ENCODE measurements at places on chromosomes 4 and X.

DNA sequence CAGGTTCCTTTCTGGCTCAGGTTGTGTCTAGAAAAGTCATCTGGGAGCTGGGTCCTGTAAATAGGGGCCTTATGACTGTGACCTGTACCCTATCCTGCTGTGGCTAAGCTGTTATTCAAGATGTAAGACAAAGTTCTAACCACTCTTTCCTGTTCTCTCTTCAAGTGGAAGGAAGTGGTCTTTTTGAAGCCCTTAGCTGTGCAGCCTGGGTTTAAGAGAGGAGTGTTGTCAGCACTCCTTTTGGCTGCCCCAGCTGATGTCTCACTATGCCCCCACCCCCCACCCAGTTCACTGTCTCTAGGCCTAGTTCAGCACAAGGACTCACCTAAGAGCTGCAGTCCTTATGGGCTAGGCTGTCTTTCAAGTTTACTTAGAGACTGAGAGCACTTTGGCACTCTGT is 1069.5 kb downstream of the FAM133A start:
- no peak for DNase-seq

DNA sequence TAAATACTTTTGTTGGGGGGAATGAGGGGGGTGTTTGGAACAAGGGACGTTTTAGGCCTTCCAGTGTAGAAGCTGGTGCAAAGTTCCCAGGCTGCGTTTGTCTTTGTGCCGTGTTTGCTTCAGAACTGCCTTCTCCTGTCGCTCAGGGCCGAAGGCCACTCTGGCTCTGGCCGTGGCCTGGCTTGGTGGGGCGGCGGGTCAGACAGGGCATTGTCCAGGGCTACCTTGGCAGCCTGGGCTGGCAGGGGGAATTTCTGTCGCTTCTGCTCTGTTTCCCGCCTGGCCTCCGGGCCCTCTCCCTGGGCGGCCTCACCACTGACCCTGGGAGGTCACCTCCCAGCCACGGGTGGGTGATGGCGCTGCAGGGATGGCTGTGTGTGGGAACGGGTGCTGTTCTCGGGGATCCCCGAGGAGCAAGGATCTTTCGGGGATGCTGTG is 140.0 kb downstream of the COL4A6 start:
- DNase-seq: no peak

DNA sequence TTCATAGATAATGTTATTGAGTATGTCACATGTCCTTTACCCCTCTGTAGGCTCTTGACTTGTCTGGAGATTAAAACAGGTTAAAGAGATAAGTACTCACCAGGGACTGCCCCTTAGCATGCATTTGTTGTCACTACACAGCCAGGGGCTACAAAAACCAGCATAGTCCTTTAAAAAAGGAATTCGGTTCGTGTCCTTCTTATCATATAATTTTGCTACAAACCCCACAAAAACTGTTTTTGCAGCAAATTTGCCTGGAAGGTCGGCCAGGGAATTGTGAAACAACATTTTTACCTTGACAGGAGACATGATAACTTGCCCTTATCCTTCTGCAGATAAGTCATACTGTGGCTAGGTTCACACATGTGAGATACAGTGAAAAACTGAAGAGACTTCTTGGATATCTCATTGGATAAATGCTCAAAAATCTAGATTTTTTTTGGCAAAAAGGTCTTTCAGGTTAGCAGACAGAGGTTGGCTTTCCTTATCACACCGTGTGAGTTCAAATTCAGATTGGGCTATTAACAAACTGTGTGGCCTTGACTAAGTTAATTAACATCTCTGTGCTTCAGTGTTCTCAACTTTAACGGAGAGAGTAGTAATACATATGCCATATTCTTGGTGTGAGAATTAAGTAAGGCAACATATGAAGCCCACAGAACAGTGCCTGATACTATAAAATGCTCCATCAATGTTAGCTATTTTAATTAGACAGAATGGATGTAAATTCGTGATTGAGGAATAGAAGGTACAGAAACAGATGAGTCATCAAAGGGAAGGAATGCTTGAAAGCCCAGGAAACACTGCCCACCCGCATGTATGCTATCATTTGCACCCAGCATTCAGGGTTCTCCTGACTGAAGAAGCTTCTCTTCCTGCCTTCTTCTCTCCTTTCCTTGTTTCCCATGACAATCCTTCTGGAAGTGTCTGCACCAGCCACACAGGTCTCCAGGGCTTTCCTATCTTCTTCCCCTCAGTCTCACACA is 30.0 kb downstream of the FAM9C start:
- DNase-seq: no peak

DNA sequence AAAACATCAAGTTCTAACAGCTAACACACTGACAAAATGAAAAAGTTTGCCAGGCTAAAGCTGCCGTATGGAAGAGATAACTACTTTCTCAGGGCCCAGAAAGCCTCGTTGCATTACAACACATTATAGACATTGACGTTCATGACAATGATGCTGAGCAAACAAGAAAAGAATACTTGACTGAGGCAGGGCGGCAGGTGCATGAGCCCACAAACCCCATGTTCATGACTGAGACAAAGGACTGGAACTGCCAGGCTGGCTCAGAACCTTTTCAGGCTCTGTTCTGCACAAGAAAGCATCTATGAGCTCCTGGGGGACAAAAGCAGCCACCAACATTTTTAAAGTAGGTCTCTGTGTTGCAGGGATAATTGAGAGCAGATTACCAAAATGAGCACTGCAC is 13.6 kb downstream of the TLR6 start:
- peak; percentile 55 for DNase-seq

DNA sequence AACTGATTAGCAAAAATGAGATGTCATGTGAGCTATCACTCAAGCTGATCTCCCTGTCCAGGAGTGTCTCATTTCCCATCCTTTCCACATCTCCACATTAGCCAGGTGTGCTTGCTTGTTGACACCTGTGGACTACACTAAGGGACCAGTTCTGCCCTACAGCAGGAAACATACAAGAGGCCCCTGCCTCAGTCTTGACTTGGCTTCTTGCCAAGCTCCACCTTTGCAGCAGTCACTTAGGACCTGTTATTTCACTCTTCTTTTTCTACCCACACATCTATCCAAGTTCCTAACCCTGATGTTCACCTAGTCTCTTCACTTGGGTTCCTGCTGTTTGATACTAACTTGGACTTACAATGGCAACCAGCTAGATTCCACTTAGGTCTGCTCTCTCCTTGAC is 13.2 kb downstream of the FRMD7 start:
- peak; percentile 4 for DNase-seq

DNA sequence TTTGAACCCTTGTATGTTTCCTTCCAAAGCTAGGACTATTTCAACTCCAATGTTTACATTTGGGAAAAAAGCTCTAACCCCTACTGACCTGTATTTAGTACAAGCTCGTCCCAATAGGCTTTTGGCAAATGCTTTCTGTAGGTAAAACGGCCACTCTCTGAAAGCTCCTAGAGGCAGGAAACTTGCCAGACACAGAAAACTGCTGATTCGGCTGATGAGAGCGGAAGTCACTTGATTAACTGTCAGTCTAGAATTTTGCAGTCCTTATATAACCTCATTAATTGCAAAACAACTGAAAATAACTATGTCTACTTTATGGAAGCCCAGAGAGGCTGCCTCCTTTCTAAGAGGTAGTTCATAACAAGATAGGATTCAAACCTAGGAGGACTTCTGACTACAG is 108.1 kb downstream of the TSPAN7 start:
- no peak for DNase-seq

- DNase-seq: no peak
Observed at GRCh38 chr4:186021461-186022167, 47.3 kb upstream of the TLR3 start.

DNA sequence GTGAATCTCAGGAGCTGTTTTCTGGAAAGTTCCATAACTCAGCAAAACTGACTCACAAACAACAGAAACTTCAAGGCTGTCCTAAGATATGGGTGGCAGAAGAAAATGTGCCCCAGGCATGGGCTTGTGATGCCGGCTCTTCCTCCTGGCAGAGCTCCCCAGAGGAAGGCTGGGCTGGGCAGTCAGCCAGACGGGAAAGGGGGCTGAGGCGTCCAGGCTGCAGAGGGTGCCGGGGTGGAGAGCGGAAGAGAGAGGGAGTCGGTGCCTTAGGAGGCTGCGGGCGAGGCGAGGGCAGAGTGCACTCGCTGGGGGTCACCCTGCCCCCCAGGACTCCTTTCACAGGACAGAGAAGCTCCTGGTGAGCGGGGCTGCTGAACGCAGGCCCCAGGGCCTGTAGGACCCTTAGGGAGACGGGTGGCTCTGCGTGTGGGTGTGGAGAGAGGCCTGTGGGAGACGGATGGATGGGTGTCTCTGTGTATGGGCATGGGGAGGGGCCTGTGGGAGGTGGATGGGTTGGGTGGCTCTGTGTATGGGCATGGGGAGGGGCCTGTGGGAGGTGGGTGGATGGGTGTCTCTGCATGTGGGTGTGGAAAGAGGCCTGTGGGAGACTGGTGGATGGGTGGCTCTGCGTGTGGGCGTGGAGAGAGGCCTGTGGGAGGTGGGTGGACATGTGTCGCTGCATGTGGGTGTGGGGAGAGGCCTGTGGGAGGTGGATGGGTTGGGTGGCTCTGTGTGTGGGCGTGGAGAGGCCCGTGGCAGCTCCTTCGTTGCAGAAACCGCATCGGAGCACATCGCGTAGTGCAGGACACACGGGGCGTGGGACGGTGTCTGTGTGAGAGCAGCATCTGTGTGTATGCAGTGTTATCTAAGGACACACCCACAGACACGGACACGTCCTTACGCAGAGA is 15.9 kb downstream of the PCGF3 start:
- DNase-seq: no peak

GRCh38 chr4:5186271-5187064 is 135.2 kb downstream of the STK32B start:
- DNase-seq: no peak

GRCh38 chrX:120463241-120463640 is 5.9 kb downstream of the LAMP2 start:
- DNase-seq: no peak

DNA sequence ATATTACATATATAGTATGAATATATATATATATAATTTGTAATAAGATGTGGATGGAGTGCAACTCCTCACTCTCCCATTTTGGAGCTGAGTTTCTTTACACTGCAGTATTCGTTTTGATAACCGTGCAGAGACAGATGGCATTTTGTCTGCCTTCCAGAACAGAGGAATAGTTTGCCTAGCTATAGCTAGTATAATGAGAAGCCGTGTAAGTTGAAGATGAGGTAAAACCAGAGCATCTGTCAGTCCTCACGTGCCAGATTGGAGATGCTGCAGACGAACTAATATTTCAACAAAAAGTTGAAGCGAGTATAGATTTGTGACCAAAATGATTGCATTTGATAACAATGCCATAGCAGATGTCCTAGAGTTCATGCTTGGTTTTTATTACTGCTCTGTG is 180.6 kb downstream of the FMR1NB start:
- no peak for DNase-seq
